ENCODE measurements at places on chromosomes 4 and X.
A peak's percentile ranks its signal among the peaks of the same experiment; 100 is the strongest.

GRCh38 chr4:54487491-54487890 lies 170.3 kb upstream of the KIT start:
- H3K36me3 ChIP-seq: no peaks in the 10 kb centered on the region
- H3K27ac ChIP-seq: no peak overlapping the region
- no peaks in the 10 kb centered on the region for H3K4me1 ChIP-seq
- H3K27me3 ChIP-seq: 0 out of 2 replicates have a peak, but pooled peaks cover 1% of the 10 kb centered on the region
- no peak for DNase-seq

- DNase-seq: peak; percentile 25
- peak overlapping the region; percentile 25 for H3K4me3 ChIP-seq
- H3K27me3 ChIP-seq: no peaks in the 10 kb centered on the region
- no peak overlapping the region for H3K27ac ChIP-seq
These were observed 738.3 kb upstream of the FRG1 start for GRCh38 chr4:189202182-189202868.

GRCh38 chrX:135591871-135592270 lies 71.4 kb downstream of the INTS6L start:
- H3K27me3 ChIP-seq: no peaks in the 10 kb centered on the region
- no peak overlapping the region for H3K4me3 ChIP-seq
- no peaks in the 10 kb centered on the region for H3K4me1 ChIP-seq
- no peak overlapping the region for H3K27ac ChIP-seq
- DNase-seq: no peak

DNA sequence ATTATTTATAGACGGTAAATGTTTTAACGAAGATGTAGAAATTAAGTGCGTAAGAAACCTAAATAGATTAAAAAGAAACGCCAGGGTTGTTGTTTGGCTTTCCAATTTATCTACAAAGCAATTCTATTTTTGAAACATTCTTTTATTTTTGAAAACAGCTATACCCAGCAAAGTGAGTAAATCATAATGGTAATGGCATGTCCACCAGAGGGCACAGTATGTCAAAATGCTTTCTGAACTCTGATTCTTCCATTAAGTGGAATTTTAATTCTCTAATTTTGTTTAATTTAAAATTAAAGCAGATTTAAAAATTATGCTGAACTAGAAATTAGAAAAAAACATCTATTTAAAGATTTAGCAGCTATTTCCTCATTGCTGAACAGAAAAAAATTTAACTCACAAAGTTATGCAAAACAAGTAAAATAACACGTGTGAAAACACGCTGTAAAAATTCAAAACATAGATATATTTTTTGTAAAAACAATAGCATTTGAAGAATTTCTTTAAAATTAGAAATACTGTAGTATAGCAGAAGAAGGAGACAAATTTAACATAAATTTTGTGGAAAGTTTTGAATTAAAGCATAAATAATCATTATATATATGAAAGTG lies 26.5 kb downstream of the RASSF6 start:
- peaks cover 14% of the 10 kb centered on the region for H3K4me1 ChIP-seq
- no peak overlapping the region for H3K4me3 ChIP-seq
- no peak overlapping the region for H3K27ac ChIP-seq
- H3K36me3 ChIP-seq: no peaks in the 10 kb centered on the region
- DNase-seq: peak; percentile 62
- H3K27me3 ChIP-seq: no peaks in the 10 kb centered on the region

DNA sequence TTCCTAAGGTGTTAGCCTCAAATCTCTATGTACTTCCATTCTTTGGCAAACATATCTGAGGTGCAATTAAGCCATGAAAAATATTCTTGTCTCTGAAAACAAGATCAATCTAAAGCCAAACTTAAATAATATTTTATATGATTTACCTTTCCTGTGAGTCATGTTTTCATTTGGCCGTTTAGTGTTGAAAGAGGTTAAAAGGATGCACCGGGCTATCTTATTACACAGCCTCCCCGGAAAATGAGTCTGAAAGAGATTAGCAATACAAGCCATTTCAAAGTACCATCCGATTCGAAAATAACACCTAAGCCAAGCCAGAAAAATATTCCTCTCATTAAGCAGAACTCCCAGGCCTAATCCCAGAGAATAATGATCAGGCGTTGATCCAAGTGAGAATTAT lies 161.5 kb upstream of the EPHA5 start:
- H3K4me1 ChIP-seq: no peaks in the 10 kb centered on the region
- DNase-seq: no peak
- no peaks in the 10 kb centered on the region for H3K27me3 ChIP-seq
- H3K27ac ChIP-seq: no peak overlapping the region

GRCh38 chr4:94961420-94961819 lies 203.7 kb downstream of the BMPR1B start:
- H3K36me3 ChIP-seq: no peaks in the 10 kb centered on the region
- H3K4me3 ChIP-seq: no peak overlapping the region
- no peaks in the 10 kb centered on the region for H3K27me3 ChIP-seq
- DNase-seq: no peak

DNA sequence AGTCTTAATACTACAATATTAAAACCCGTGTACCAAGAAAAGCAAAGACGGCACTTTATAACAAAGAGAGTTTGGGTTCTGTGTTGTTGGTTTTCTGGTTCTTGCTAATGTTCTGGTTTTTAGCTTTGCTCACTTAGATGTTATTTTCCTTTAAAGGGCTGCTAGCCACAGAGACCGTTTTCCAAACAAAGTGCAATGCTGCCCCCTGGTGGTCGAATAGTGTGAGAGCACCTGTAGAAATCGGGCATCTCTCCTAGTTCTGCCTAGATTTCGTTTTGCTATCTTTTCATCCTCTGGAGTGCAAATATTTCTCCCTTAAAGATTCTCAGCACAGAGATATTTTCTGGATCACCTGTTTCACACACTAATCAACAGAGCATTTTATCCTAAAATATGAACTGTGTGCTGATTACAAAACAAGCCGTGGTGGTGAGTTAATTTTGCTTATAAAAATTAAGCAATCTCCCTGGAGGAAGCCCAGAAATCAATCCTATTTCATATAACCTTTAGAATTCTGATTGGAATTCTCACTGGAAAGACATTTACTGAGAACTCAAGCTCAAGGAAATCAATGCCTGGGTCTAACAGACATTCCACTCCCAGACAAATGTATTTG lies 334.5 kb upstream of the NOCT start:
- peaks cover 15% of the 10 kb centered on the region for H3K4me1 ChIP-seq
- no peaks in the 10 kb centered on the region for H3K36me3 ChIP-seq
- H3K27me3 ChIP-seq: no peaks in the 10 kb centered on the region
- peak; percentile 57 for DNase-seq
- no peak overlapping the region for H3K27ac ChIP-seq

- no peak overlapping the region for H3K4me3 ChIP-seq
- DNase-seq: no peak
These were observed 21.3 kb downstream of the ZNF330 start for GRCh38 chr4:141241986-141242385.

GRCh38 chrX:147899379-147900114 lies 12.2 kb upstream of the FMR1 start:
- H3K36me3 ChIP-seq: no peaks in the 10 kb centered on the region
- peak; percentile 84 for DNase-seq
- peak overlapping the region; percentile 95 for H3K27ac ChIP-seq
- H3K4me1 ChIP-seq: peaks cover 50% of the 10 kb centered on the region

- no peaks in the 10 kb centered on the region for H3K36me3 ChIP-seq
- H3K4me1 ChIP-seq: no peaks in the 10 kb centered on the region
- no peaks in the 10 kb centered on the region for H3K27me3 ChIP-seq
- no peak overlapping the region for H3K27ac ChIP-seq
- H3K4me3 ChIP-seq: no peak overlapping the region
These were observed 19.7 kb downstream of the SPIN3 start for GRCh38 chrX:56975611-56976010.

- H3K27ac ChIP-seq: no peak overlapping the region
- no peaks in the 10 kb centered on the region for H3K27me3 ChIP-seq
- H3K4me1 ChIP-seq: peaks cover 8% of the 10 kb centered on the region
- H3K36me3 ChIP-seq: no peaks in the 10 kb centered on the region
These were observed 119.1 kb upstream of the TRIM2 start for GRCh38 chr4:153084980-153085630.

- H3K27ac ChIP-seq: no peak overlapping the region
- no peaks in the 10 kb centered on the region for H3K27me3 ChIP-seq
- no peaks in the 10 kb centered on the region for H3K4me1 ChIP-seq
- H3K36me3 ChIP-seq: no peaks in the 10 kb centered on the region
- DNase-seq: no peak
These were observed 2320.6 kb upstream of the AGA start for GRCh38 chr4:179762840-179763239.

DNA sequence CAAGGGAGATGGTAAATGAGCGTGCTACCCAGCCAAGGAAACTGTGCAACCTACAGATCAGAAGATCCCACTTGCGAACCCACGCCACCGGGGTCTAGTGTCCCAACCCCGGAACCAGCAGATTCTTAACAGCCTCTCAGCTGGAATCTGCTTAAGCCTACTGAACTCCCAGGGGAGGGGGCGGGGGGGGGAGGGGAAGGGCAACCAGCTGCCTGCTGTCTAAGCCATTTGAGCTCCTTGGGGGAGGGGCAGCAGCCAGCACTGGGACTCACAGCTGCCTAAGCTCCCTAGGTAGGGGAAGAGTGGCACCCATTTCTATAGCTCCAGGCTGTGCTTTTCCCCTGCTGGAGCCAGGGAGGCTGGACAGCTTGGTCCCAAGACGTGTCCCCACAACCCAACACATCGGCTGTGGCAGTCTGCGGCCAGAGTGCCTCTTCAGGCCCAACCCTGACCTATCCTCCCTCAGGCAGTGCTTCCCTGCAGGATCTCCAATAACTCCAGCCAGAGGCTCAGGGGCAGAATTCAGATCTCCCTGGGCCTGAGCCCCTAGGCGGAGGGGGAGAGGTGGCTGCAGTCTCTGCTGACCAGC lies 289.2 kb downstream of the LDB2 start:
- no peak overlapping the region for H3K4me3 ChIP-seq
- H3K36me3 ChIP-seq: no peaks in the 10 kb centered on the region
- 0 out of 2 replicates have a peak, but pooled peaks cover 4% of the 10 kb centered on the region for H3K27me3 ChIP-seq
- H3K27ac ChIP-seq: no peak overlapping the region

- DNase-seq: no peak
- H3K27ac ChIP-seq: no peak overlapping the region
- H3K4me3 ChIP-seq: no peak overlapping the region
- H3K27me3 ChIP-seq: no peaks in the 10 kb centered on the region
- no peaks in the 10 kb centered on the region for H3K4me1 ChIP-seq
These were observed 276.0 kb downstream of the UNC5C start for GRCh38 chr4:95272797-95273196.

- no peaks in the 10 kb centered on the region for H3K4me1 ChIP-seq
- DNase-seq: no peak
- H3K4me3 ChIP-seq: no peak overlapping the region
- no peak overlapping the region for H3K27ac ChIP-seq
- H3K36me3 ChIP-seq: peaks cover 23% of the 10 kb centered on the region
These were observed 58.1 kb upstream of the UCP1 start for GRCh38 chr4:140626661-140627376.

DNA sequence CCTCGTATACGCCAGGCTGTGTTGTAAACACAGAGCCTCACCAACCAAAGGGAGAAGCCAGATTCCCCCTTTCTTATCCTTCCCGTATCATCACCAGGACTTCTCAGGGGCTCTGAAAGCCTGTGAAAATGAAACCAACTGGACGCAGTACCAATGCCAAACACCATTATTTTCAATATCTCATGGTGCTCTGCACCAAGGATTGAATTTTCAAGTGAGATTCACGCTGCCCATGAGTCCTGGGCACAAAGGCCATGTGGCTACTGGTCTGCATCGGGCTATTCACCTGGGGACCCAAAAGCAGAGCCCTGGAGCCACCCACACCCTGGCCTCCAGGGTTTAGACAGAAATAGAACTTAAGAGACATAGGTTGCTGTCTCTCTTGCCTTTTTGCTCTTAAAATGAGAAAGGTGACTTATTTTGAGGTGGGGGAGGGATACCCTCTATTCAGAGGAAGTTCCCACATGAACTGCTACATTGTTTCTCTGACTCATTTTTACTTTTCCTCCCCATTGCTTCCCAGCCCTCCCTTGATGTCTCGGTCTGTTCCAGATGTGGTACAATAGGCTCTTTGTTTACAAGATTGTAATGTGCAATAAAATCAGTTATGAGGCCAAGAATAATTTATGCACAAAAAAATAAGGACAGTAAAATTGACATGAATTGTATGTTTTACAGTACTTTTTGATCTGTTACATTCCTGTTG lies 55.4 kb downstream of the MAML3 start:
- no peak overlapping the region for H3K27ac ChIP-seq
- H3K4me3 ChIP-seq: no peak overlapping the region
- no peaks in the 10 kb centered on the region for H3K4me1 ChIP-seq
- H3K27me3 ChIP-seq: no peaks in the 10 kb centered on the region
- no peaks in the 10 kb centered on the region for H3K36me3 ChIP-seq

DNA sequence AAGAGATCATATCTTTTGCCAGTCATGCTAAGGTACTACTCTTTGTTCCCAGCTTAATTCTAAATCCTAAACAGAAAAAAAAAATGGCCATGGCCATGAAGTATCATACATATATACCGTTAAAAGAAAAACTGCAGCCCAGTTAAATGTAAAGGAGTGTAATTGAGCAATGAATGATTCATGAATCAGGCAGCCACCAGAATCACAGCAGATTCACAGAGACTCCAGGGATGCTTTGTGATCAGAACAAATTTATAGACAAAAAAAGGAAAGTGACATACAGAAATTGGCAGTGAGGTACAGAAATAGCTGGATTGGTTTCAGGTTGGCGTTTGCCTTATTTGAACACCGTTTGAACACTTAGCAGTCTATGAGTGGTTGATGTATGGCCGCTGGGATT lies 42.1 kb upstream of the PDGFC start:
- no peaks in the 10 kb centered on the region for H3K4me1 ChIP-seq
- no peak for DNase-seq
- H3K27ac ChIP-seq: no peak overlapping the region
- no peaks in the 10 kb centered on the region for H3K27me3 ChIP-seq

DNA sequence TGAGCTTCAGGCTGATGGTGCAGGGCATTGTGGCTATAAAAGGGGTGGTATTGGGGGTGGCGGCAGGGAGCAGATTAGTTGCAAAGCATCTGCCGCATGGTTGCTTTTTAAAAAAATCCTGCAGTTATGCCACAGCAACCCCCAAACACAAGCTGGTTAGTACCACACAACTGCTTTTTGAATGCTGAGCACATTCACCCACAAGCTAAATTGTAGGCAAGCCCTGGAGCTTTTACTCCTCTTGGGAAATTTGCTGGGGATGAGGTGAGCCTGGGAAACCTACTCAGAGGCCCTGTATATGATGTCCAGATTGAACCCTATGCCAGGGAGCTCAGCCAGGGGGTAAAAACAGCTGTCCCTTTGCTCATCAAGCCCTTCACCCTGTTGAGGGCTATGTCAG lies 33.8 kb upstream of the TRIM2 start:
- H3K4me1 ChIP-seq: peaks cover 23% of the 10 kb centered on the region
- no peak overlapping the region for H3K27ac ChIP-seq
- H3K27me3 ChIP-seq: no peaks in the 10 kb centered on the region
- no peak overlapping the region for H3K4me3 ChIP-seq

GRCh38 chr4:65336465-65336864 lies 333.8 kb downstream of the EPHA5 start:
- H3K4me3 ChIP-seq: no peak overlapping the region
- no peaks in the 10 kb centered on the region for H3K36me3 ChIP-seq
- no peaks in the 10 kb centered on the region for H3K27me3 ChIP-seq

DNA sequence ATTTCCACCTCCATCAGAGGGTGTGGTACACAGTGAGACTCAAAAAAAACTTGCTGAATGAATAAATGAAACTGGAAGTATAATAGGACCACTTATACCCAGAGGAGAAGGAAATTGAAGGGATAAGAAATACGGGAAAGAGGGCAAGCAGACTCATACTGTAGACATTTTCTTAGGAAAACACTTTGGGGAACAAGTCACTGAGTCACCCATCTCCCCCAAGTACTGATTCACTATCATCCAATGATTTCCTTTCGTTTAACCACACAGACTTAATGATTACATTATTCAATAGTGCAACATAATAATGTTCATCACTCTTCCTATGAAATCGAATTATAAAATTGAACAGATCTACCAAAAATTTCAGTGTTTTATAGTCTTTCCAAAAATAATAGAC lies 97.1 kb downstream of the LDB2 start:
- H3K4me1 ChIP-seq: no peaks in the 10 kb centered on the region
- H3K27ac ChIP-seq: no peak overlapping the region
- H3K27me3 ChIP-seq: no peaks in the 10 kb centered on the region
- DNase-seq: no peak
- no peak overlapping the region for H3K4me3 ChIP-seq
